ENCODE measurements at places on chromosomes 6 and 20. TPM values are rescaled to one million over a fixed set of nuclear protein-coding genes. Genes with fewer than 3 reads are reported as not detected.

The SEMG1 gene
- total RNA-seq: not detected

The FAM209B gene
- not detected for total RNA-seq

The THBD gene
- total RNA-seq: 229 TPM

The PXMP4 gene
- total RNA-seq: 3.8 TPM

The SLA2 gene
- not detected for total RNA-seq

The VIP gene
- total RNA-seq: 0.14 TPM

The CLPSL1 gene
- not detected for total RNA-seq

The PRELID3B gene
- total RNA-seq: 193 TPM

The BAG2 gene
- 3.8 TPM for total RNA-seq

The NMBR gene
- under 0.01 TPM for total RNA-seq

The SLC22A3 gene
- 18.6 TPM for total RNA-seq

The HLA-DRA gene
- 1.1 TPM for total RNA-seq

The RHAG gene
- total RNA-seq: not detected

The BMP2 gene
- total RNA-seq: 12.0 TPM

The GPX5 gene
- total RNA-seq: not detected

The SCRT2 gene
- not detected for total RNA-seq

The ATP6V1G2 gene
- 0.34 TPM for total RNA-seq

The CAGE1 gene
- under 0.01 TPM for total RNA-seq

The POLR3F gene
- 11.6 TPM for total RNA-seq

The SIRPD gene
- total RNA-seq: not detected

The FBXL4 gene
- 26.1 TPM for total RNA-seq

The NNAT gene
- not detected for total RNA-seq

The CRISP2 gene
- not detected for total RNA-seq

The WFDC5 gene
- 0.64 TPM for total RNA-seq

The ERVFRD-1 gene
- not detected for total RNA-seq

The PREX1 gene
- 0.34 TPM for total RNA-seq

The GPR63 gene
- 0.68 TPM for total RNA-seq

The ADTRP gene
- total RNA-seq: 25.3 TPM

The HSPA1L gene
- 1.1 TPM for total RNA-seq

The PSMB9 gene
- 8.9 TPM for total RNA-seq

The NOX3 gene
- not detected for total RNA-seq

The SPTLC3 gene
- 7.3 TPM for total RNA-seq

The MYLIP gene
- total RNA-seq: 9.6 TPM

The SLC2A10 gene
- 12.1 TPM for total RNA-seq

The LY6G6D gene
- not detected for total RNA-seq

The CUL7 gene
- total RNA-seq: 21.9 TPM

The TNNC2 gene
- not detected for total RNA-seq

The MYB gene
- under 0.01 TPM for total RNA-seq

The BEND6 gene
- 3.5 TPM for total RNA-seq

The HCRTR2 gene
- total RNA-seq: not detected

The SUMO4 gene
- 1.9 TPM for total RNA-seq

The RPN2 gene
- total RNA-seq: 279 TPM

The OPRM1 gene
- not detected for total RNA-seq

The MATN4 gene
- 0.14 TPM for total RNA-seq

The FAM83B gene
- 98.1 TPM for total RNA-seq

The HLA-DQB1 gene
- total RNA-seq: not detected

The ADGRF1 gene
- total RNA-seq: 8.9 TPM

The CRIP3 gene
- not detected for total RNA-seq

The CPNE5 gene
- total RNA-seq: not detected

The C20orf144 gene
- under 0.01 TPM for total RNA-seq

The PTPRT gene
- not detected for total RNA-seq

The ACTL10 gene
- 1.7 TPM for total RNA-seq

The SLC17A9 gene
- total RNA-seq: 0.28 TPM

The C6orf163 gene
- 3.2 TPM for total RNA-seq

The SRXN1 gene
- 111 TPM for total RNA-seq

The NKAIN2 gene
- 0.07 TPM for total RNA-seq

The KCNK16 gene
- total RNA-seq: not detected

The GSTA2 gene
- not detected for total RNA-seq

The SEL1L2 gene
- total RNA-seq: not detected
